ENCODE measurements at places on chromosomes 13 and 19.

GRCh38 chr13:51266642-51267041, 44.4 kb downstream of the FAM124A start:
- no peak for DNase-seq

- DNase-seq = no peak
These were observed 16.5 kb downstream of the BTBD2 start for GRCh38 chr19:1998712-1999708.

DNA sequence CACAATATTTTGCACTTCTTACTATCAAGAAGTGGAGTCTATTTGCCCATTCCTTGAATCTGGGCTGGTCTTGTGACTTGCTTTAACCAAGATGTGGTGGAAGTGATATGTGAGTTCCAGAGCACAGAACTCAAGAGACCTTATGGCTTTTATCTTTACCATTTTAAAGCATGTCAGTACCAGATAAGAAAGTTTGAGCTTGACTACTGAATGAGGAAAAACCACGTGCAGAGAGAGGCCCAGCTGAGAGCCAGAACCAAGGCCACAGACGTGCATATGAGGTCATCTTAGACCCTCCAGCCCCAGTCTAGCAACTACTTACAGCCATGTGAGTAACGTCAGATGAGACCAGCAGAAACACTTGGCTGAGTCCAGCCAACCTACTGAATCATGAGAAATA, 6.3 kb upstream of the CDK8 start:
- DNase-seq = no peak

GRCh38 chr19:8142513-8142900, 6.9 kb downstream of the FBN3 start:
- DNase-seq = no peak

GRCh38 chr19:3698386-3698950, 1.8 kb downstream of the PIP5K1C start:
- DNase-seq = no peak

DNA sequence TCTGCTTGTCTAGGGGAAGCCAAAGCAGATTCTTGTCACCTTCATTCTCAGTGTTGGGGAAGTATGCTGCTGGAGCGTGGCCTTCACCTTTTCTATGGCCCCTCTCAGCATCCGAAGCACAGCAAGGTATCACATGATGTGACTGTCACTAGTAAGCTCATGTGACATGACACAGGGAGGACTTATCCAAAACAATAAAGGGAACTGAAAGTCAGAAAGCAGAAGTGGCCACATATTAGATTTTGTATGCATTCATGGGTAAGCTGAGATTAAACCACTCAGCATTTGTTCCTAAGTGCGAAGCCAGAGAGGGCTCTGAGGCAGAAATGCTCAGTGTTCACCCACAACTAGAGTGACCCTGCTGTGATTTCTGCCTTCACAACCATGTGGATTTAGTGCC, 72.8 kb upstream of the PCDH8 start:
- no peak for DNase-seq

DNA sequence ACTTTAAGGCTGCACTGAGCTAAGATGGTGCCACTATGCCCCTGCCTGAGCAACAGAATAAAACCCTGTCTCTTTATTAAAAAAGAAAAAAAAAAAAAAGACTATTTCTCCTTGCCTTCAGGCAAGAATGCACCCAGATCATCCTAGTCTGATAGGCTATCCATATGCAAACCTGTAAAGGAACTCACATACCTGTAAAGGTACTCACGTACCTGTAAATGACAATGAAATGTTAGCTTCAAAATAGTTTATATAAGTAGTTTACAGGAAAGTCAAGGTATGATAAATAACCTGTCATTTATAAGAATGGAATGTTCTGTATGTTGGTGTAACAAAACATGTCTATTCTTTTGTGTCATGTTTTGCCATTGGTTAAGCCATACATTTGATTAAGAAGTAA, 86.3 kb downstream of the PIBF1 start:
- DNase-seq = no peak

DNA sequence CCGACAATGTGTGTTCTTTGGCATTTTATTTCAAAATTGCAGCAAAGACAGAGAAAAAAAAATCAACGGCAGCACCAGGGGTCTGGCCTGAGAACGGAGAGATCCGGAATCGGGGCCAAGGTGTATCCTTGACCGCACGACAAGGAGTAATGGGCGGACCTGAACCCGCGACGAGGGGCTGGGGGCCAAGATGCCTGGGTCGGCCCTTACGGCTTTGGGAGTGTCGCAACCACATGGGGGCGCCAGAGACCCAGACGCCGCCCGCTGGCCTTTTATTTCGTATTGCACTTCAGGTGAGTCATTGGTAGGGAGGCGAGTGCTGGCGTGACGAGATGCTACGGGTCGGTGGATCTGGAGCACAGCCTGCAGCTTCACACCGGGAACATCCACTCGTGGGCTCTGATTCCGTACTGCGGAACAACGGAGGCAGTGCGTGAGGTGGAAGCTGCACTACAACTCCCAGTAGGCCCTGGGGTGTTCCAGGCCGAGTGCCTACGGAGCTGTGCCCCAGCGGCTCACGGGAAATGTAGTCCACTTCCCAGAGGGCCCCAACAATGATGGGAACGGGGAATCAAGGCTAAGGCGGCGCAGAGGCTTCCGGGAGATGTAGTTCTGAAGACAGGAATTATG, 15.7 kb downstream of the BCAT2 start:
- DNase-seq = peak; percentile 96

- DNase-seq = no peak
These were observed 332.0 kb downstream of the GPC6 start for GRCh38 chr13:93558637-93559036.

- peak; percentile 51 for DNase-seq
These were observed 153.9 kb downstream of the TEX29 start for GRCh38 chr13:111474136-111475002.

- no peak for DNase-seq
These were observed 299.1 kb upstream of the TSHZ3 start for GRCh38 chr19:31648347-31648746.

DNA sequence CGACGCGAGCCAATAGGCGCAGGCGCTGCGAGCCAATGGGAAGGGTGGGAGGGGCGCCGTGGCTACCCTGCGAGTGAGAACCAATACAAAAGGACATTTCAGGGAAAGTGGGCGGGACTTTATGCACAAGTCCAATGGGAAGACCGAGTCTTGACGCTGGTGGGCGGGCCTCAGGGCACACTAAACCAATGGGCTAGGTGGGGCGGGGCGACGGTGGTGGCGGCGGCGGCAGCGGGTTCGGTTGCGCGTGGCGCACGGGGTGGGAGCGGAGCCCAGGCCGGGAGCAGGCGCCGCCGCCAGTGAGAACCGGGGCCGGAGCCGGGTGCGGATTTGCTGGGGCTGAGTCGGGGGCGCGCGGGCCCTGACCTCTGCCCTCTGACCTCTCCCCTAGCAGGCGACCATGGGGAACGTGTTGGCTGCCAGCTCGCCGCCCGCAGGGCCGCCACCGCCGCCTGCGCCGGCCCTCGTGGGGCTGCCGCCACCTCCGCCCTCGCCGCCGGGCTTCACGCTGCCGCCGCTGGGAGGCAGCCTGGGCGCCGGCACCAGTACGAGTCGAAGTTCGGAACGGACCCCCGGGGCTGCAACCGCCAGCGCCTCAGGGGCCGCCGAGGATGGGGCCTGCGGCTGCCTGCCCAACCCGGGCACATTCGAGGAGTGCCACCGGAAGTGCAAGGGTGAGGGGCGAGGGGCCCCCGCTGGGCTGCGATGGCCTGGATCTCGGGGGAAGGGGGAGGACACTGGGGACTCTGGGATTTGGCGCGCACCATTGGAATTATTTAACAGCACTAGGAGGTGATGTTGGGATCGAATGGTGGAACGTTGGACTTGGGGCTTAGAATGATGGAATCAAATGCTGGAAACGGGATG, at the start of gene TOMM40:
Gene TOMM40 (plus strand): TSS at position 239 of the 867 bp plus-strand sequence. CDS start 162 bp downstream, at position 401.
- no peak for DNase-seq

DNA sequence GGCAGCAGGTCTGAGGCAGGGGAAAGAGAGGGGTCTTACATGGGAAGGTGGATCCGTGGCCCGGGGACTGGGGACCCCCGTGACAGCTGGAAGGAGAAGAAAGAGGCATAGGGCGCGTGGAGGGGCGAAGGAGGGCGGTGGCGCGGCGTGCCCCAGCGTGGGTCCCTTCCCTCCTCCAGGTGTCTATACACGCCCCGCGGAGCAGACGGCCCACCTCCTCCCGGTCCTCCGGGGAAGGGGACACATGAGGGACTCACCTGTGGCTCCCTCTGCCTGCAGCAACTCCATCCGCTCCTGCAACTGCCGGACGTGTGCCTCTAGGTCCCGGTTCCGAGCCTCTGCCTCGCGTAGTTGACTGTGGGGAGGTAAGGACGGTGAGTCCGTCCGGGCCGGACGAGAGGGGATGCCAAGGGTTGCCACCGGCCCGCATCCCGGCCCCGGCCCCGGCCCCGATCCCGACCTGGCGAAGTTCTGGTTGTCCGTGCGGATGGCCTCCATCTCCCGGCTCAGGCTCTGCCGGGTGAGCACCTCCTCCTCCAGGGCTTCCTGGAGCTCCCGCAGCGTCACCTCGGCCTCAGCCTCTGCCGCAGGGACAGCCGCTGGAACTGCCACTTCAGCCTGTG, 2.4 kb upstream of the SIX5 start:
- peak; percentile 56 for DNase-seq

DNA sequence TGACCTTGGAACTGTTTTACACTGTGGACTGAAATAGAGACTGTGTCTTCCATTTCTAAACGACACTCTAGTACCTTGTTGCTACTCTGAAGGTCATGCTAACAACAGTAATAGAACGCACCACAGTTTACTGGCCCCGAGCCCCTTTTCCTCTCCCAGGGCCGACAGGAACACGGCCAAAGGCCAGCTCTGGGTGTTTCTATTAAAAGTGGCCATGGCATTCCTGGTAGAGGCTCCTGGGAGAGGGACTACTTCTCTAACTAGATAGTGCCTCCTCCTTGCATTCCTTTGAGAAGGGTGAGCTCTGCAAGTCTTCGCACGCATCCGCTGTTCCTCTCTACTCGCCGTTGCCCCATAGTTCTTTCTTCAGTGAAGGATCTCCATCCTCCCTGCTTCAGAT, 18.7 kb upstream of the SIAH3 start:
- DNase-seq = peak; percentile 54

GRCh38 chr19:48443256-48443655, 2.5 kb upstream of the GRWD1 start:
- no peak for DNase-seq

- DNase-seq = no peak
These were observed 6.2 kb downstream of the ZNF709 start for GRCh38 chr19:12478234-12478941.

Data from islet precursor cell (in vitro differentiated cells).